ENCODE measurements at places on chromosomes 2 and 18.

GRCh38 chr2:190718652-190719526 lies 70.0 kb downstream of the NAB1 start:
- DNase-seq, result peak; percentile 72

DNA sequence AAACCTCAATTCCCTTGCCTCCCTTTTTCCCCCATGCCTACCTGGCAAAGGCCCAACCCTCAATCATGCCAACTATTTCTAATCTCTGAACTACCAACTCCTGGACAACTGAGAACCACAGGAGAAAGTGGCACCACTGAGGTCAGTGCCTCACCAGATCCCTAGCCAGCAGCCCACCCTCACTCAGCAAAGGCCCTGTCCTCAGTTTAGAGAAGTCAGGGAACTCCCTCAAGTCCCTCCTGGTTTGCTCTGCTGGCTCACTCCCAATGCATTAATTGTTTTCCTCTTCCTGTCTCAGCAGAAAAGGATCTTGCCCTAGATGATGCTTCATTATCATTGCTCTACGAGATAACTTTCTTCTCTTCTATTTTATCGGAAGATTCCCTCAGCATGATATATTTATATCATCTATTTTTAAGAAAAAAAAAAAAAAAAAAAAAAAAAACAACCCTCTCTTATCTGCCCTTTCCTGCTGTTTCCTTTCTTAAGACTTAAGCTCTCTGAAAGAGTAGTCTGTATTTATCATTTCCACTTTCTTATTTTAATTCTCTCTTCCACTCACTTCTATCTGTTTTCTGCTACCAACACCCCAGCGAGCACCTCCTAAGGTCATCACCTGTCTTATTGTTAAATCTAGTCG lies 22.7 kb upstream of the ZBTB14 start:
- DNase-seq, result no peak

DNA sequence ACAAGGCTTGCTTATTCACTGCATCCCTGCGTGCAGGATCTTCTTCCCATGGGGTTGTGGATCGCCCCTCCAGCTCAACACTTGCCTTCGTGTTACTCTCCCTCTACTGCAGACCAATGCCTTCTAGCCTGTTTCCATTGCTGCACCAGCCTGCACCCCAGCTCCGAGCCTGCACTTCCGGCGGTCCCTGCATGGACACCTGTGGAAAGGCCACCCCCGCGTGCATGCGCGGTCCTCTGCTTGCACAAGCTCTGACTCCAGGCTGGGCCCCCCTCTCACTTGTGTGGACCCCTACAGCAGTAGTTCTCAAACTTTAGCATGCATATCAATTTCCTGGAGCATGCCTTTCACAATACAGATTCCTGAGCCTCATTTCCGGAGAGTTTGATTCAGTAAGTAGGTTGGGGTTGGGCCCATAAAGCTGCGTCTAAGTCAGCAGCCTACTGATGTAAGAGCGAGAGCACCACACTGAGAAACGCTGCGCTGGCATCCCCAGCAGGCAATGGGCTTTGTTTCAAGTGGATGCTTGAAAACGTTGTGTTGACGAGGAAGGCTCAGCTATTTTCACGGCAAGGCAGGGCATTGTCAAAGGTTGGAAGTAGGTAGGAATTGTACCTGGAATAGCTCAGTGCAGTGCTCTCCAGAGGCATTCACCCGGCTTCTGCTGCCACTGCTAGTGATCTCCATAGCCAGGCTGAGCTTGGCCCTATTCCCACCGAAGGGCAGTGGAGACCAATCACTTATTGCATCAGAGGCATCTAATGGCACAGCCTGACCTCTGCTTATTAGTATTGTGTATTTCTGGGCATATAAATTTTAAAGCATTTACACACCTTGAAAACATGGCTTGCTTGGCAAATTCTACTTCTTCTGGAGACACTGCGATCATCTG lies 32.6 kb downstream of the CREG2 start:
- DNase-seq, result no peak

GRCh38 chr18:61322265-61322873 lies 10.9 kb upstream of the CDH20 start:
- peak; percentile 59 for DNase-seq

GRCh38 chr2:117432746-117433145 lies 381.7 kb upstream of the DDX18 start:
- no peak for DNase-seq

- DNase-seq, result no peak
Observed at GRCh38 chr2:60073201-60073600, 480.3 kb downstream of the BCL11A start.

- no peak for DNase-seq
Observed at GRCh38 chr2:3175568-3175955, 202.1 kb downstream of the EIPR1 start.

DNA sequence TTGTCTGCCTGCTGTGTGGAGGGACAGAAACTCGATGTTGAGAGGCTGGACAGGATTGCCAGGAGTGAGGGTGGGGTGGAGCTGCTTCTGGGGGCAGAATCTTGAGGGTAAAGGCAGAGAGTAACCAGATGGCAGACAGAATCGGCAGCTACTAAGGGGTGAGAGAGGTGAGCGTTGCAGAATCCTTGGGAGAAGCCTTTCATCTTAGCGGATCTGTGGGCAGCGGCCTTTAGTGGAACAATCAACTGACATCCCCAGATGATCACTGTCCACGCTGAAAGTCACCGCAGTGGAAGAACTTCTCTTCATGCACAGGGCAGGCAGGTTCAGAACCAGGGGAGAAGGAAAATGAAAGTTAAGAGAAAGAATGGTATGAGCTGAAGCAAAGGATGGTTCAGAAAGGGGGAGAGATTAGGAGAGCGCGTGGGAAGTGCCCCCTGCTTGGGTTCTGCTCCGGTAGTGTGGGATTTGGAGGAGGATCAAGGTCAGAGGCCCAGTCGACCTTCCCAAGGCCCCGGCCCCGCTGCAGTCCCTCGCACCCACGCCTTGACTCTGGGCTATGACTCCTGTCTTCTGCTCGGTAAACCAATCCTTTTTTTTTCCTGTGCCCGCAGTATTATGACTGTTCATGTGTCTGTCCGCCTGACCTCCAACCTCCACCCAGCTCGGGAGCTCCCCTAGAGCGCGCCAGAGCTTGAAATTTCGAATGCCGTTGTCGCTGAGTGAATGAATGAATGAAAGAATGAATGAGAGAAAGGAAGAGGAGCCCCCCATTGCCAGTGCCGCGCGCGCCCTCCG lies 584 bp downstream of the BOLA3 start:
- peak; percentile 42 for DNase-seq

DNA sequence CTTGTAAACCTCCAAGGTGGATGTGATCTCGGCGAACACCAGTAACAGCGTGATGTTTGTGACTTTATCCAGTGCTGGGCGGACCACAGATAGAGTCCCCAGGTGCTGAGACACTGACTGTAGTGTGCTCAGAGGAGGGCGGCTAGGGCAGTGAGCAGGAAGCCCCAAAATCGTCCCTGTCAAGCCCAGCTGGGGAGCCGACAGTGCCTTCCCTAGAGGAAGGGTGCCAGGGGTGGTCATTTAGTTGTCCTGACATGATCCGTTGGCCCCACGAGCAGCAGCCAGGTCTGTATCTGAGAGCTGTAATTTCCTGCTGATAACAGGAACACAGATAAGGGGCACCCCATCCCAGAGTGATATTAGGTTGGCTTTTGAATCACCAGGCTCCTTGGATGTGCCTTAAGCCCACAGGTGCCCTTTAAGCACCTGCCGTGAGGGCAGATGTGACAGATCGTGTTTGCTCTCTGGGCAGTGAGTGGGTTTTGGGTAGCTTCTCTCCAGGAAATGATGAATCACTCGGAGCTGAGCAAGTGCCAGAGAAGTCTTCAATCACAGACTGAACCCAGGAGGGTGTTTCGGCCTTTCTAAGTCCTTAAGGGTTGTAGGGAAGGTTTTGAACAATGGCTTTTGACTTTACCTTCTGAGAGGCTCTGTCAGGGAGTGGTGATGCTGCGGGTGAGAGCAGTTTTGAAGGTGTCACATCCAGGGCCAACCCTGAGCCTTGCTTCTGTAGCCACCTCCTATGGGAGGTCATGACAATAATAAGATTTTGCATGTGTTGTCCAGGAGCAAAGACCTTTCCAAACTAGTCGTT lies 7.7 kb downstream of the LPIN1 start:
- peak; percentile 60 for DNase-seq

DNA sequence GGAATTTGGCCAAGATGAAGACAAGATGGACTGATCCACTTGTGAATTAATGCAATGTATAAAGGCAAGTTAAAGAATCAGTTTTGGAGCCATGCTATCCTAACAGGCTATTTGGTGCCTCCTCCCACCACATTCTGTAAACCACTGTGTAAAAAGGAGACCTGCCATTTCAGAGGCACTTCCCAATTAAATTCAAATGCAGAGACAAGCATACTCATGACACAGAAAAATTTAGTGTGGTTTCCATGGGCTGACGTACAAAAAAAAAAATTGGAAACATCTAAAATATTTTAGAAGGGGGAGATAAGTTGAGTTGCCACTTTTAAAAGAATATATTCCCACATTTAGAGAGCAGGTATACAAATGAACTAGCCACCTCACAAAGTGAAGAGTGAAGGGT lies 112.1 kb downstream of the TCF4 start:
- peak; percentile 44 for DNase-seq

DNA sequence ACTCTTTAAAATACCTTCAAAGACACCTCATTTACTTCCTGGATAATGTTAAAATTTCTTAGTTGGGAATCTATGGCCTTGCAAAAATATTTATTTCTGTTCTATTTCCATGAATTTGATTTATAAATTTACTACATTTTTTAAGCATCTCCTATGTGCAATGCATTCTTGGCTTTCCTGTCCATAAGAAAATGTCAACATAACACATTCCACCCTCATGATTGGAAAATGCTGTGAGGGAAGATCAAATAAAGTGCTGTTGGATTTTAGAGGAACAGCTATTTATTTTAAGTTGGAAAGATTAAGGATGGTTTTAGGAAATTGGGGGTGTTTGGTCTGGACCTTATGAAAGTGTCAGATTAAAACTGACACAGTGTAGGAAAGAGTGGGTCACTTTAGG lies 45.4 kb upstream of the MC4R start:
- DNase-seq, result peak; percentile 41

GRCh38 chr18:34957119-34957863 lies 83.9 kb upstream of the MAPRE2 start:
- DNase-seq, result peak; percentile 43

GRCh38 chr2:217360781-217361482 lies 501.1 kb upstream of the TNP1 start:
- DNase-seq, result peak; percentile 95

- peak; percentile 26 for DNase-seq
Observed at GRCh38 chr2:38835015-38835601, 40.6 kb downstream of the DHX57 start.

DNA sequence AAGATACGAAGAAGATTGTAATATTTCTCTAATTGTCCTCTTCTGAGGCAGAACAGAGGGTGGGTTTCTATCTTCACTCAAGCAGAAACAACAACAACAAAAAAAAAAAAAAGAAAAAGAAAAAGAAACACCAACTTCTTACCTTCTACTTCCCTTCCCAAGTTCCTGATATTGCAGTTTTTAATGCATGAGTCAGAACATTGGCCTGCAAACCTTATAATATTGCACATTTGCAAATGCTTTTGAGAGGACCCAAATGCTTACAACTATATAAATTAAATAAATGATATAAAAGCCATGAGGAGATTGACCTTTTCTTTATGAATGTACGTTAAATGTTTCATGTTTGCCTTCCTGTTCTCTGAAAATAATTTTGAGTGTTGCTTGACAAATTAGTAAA lies 37.3 kb downstream of the PAX3 start:
- DNase-seq, result no peak

DNA sequence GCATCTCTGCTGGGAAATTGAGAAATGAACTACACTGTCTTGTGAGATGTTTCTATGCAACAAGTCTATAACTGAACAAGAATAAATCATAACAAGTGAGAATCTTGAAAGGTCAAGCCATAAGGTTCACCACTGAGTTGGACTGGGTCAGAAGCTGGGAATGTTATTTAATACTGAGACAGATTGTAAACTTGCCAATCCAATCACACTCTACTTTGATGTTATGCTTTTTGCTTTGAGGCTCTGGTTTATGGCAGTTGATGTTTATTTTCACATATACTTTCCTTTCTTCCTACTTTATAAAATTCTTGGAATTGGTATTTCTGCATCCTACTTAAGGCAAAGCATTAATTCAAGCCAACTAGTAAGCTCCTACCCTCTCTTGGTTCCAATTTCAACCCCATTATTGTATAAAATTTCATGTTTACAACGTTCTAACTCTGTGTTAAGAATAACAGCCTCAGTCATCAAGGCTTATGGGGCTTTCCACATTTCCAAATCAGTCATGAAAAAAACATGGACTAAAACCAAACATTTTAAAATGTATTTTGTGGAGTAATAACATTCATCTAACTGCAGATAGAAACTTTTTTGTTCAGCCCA lies 533.4 kb downstream of the NYAP2 start:
- DNase-seq, result no peak

GRCh38 chr2:189360861-189361260 lies 80.4 kb upstream of the WDR75 start:
- no peak for DNase-seq

GRCh38 chr2:238589591-238590460 lies 163.1 kb downstream of the ASB1 start:
- DNase-seq, result no peak

GRCh38 chr2:196205011-196205766 lies 33.8 kb upstream of the STK17B start:
- no peak for DNase-seq

DNA sequence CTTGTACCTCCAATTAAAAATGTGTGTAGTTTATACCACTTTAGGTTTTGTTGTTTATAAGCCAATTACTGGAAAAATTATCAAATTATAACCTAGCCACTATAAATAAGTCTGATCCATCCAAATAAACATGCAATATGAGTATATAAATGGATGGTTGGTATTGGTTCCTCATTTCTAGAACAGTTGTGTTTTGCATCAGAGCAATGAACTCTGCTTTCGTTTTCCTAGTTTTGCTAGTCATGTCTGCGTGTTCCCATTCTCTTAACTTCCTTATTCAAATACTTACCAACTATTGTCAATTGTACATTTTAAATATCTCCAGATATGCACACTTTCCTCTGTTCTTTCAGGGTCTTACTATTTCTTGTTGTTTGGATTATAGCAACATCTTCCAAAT lies 641.7 kb downstream of the NR4A2 start:
- DNase-seq, result no peak

DNA sequence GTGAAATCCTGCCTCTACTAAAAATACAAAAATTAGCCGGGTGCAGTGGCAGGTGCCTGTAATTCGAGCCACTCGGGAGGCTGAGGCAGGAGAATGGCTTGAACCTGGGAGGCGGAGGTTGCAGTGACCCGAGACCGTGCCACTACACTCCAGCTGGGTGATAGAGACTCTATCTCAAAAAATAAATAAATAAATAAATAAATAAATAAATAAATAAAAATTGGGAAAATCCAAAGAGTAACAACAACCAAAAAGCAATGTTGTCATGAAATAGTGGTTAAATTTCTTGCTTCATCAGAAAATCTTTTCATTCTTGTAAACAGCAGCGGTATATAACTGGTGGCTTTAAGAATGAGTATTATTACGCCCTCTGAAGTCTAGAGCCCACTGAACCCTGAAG lies 54.4 kb downstream of the HEATR5B start:
- DNase-seq, result no peak

GRCh38 chr2:187138265-187138664 lies 289.3 kb upstream of the ZSWIM2 start:
- DNase-seq, result peak; percentile 34

Data from fibroblast of skin of back (primary cell).